ENCODE measurements at places on chromosomes 11 and 22. TPM values are rescaled to one million over a fixed set of nuclear protein-coding genes. Genes with fewer than 3 reads are reported as not detected.

The SLC5A1 gene
- not detected for total RNA-seq

The GGT1 gene
- 0.97 TPM for total RNA-seq

The PDGFB gene
- total RNA-seq: 11.7 TPM

The CCDC116 gene
- total RNA-seq: 0.32 TPM

The XNDC1N gene
- 9.1 TPM for total RNA-seq

The MN1 gene
- 3.9 TPM for total RNA-seq

The GAL3ST3 gene
- not detected for total RNA-seq

The CBL gene
- total RNA-seq: 20.7 TPM

The KRTAP5-8 gene
- total RNA-seq: not detected

The DLG2 gene
- 1.3 TPM for total RNA-seq

The COMMD9 gene
- 35.4 TPM for total RNA-seq

The LIF gene
- 7.4 TPM for total RNA-seq

The KCTD14 gene
- 0.97 TPM for total RNA-seq

The TRIM29 gene
- total RNA-seq: 1.3 TPM

The LGR4 gene
- total RNA-seq: 12.2 TPM

The CSF2RB gene
- total RNA-seq: 2.6 TPM

The PARVG gene
- total RNA-seq: not detected

The TSSK2 gene
- total RNA-seq: not detected

Measured in fibroblast of villous mesenchyme (primary cell).